ENCODE measurements at places on chromosomes 4 and X.

GRCh38 chr4:81826335-81826734 lies 354.6 kb upstream of the RASGEF1B start:
- DNase-seq: no peak

- no peak for DNase-seq
Measured at GRCh38 chr4:57865264-57865663, 755.1 kb upstream of the IGFBP7 start.

DNA sequence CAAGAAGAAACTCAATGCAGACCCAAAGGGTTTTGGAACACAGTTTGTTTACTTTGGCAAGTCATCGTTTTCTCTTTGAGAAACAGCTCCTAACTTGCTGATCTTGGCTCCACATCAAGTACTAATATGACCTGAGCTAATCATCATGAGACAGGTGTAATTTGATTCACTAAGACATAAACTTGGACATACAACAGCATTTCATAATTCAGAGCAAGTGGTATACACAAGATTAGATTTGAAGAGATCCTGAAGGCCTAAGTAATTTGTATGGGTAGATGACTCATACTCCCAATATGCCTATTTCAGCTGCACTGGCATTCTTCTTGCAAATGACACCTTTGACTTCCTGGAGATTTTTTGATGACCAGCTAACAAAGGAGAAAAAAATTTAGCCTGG lies 1521.7 kb downstream of the RPA4 start:
- peak; percentile 22 for DNase-seq

DNA sequence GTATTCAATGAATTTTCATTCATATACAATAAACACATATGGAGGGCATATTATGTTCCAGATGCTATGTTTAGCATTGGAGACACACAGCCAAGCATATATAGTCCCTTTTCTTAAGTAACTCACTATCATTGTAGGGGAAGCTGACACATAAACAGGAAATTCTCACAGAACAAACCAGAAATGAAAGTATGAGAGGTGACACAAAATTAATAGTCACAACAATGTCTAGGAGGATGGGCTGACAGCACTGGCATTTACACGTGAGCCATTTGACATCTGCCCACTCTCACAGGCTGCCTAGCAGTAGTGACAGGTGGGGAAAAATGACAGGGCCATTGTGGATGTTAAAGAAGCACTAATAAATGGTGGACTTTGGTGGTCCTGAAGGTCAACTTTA lies 2.6 kb upstream of the CNOT6L start:
- no peak for DNase-seq

GRCh38 chr4:138857416-138857815 lies 158.2 kb upstream of the NOCT start:
- DNase-seq: no peak

GRCh38 chr4:174036576-174036975 lies 246.9 kb downstream of the FBXO8 start:
- DNase-seq: no peak

DNA sequence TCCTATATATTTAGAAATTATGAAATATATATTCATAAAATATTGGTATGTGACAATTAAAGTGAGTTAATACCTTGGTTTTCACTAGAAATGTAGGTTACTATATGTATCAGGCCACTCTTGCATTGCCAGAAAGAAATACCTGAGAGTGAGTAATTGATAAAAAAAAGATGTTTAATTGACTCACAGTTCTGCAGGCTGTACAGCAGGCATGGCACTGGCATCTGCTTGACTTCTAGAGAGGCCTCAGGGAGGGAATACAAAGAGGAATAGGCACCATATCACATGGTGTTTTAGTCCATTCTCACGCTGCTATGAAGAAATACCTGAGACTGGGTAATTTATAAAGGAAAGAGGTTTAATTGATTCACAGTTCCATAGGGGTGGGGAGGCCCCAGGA lies 1560.6 kb downstream of the STIM2 start:
- no peak for DNase-seq

DNA sequence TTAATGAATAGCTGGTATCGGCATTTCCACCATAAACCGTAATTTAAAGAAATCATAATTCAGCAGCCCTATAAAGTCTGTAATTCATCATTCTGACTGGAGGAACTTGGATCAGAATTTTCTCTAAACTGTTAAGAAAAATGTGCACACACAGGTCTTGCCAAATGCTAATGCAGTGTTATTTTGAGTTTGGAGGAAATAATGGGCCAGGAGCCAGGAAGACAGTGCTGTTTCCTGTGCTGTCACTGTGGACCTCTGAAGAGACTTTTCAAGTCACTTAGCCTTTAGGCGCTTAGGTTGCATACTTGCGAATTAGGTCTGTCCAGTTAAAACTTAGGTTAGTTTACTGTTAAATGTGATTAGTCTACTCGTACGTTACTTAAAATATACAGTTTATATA lies 137.5 kb upstream of the ANXA3 start:
- no peak for DNase-seq

- no peak for DNase-seq
Measured at GRCh38 chr4:86641516-86642090, 47.5 kb downstream of the PTPN13 start.

GRCh38 chrX:18643243-18643642 lies 28.7 kb downstream of the RS1 start:
- no peak for DNase-seq

- no peak for DNase-seq
Measured at GRCh38 chr4:2900741-2901140, 57.1 kb downstream of the ADD1 start.

DNA sequence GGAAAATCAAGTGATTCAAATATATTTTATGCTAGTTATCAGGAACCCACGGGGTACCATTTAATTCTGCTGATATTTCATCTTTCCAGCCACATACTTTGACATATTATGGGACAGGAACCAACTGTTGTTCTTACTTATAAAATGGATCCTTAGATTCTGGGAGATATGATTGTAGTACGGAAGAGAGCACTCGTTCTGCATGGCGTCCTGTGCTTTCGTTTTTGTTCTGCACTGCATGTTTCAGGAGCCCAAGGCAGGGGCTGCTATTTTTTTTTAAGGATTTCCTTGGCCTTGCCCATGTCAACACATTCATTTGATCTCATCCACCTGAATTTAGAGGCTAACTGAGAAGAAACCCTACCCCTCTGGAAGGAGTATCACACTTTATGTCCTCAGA lies 245.5 kb upstream of the TLL1 start:
- DNase-seq: no peak

- peak; percentile 65 for DNase-seq
Measured at GRCh38 chr4:110586131-110586850, 36.6 kb downstream of the PITX2 start.

GRCh38 chrX:45445745-45446412 lies 245.2 kb upstream of the DIPK2B start:
- peak; percentile 87 for DNase-seq

GRCh38 chrX:148223361-148223760 lies 242.2 kb downstream of the FMR1NB start:
- no peak for DNase-seq

DNA sequence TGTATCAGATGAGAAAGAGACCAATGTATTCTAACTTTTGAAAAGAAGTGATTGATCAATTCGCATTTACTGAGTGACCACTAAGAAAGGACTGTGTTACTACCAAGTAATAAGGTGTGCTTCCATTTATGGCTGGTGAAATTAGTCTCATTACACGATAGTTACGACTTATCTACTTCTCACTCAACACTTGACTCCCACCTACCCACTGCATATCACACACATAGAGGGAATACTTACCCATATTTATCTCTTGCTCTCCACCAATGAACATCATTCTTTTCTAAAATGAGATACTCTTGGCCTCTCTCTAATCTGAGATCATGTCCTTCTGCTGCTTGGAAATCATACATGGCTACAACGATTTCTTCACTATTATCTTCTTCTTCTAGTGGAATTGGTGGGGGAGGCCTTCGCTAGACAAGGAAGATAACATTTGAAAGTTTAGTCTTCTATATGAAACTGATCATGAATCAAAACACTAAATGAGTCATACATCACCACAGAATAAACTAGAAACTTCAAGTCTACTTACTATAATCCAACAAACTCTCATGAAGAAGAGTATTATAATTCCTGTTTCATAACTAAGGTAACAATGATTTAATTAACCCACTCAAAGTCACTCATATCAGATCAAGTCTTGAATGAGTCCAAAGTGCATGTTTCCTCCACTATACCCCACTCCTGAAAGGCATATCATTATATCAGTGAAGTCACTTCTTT lies 33.7 kb upstream of the TXK start:
- no peak for DNase-seq

DNA sequence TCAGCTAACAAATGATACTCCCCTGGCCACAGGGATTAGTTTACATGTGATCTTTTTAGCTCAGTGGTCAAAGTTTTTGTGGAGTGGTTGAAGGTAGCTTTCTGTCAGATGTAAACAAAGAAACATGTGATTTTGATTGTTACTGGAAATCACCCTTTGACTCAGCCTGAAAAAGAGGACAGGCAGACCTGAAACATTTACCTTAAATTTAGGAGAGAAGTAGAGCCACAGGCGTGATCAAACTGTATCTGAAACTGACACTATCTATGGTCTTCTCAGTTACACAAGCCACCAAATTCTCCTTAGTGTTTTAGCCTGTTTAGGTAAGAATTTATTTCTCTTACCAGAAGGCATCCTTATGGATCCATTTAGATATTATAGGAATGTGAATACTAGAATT lies 136.7 kb downstream of the CBLL2 start:
- no peak for DNase-seq

GRCh38 chr4:139214039-139214534 lies 37.1 kb upstream of the ELF2 start:
- no peak for DNase-seq

GRCh38 chr4:1294424-1294823 lies 4.7 kb downstream of the MAEA start:
- no peak for DNase-seq

GRCh38 chr4:61308033-61308432 lies 107.9 kb downstream of the ADGRL3 start:
- no peak for DNase-seq

DNA sequence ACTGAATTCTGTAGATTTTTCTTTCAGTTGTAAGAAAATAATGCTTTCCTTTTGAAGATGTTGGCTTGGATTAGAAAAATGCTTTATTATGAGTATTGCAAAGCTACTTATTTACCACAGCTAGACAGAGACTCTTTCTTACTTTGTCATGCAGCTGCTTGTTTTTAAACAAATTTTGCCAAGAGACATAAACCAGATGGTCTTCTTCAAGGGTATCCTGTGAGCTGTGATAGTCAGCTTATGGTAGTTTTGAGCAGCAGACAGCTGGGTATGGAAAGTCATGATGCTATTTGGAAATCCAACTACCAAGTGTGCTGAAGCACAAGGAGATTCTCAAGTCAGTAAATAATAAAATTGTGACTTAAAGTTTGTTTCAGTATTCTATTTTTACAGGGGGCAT lies 941.5 kb downstream of the DMD start:
- no peak for DNase-seq
